ENCODE measurements at places on chromosomes 1 and 21.

- DNase-seq = no peak
Measured at GRCh38 chr1:230173187-230173975, 106.3 kb downstream of the GALNT2 start.

DNA sequence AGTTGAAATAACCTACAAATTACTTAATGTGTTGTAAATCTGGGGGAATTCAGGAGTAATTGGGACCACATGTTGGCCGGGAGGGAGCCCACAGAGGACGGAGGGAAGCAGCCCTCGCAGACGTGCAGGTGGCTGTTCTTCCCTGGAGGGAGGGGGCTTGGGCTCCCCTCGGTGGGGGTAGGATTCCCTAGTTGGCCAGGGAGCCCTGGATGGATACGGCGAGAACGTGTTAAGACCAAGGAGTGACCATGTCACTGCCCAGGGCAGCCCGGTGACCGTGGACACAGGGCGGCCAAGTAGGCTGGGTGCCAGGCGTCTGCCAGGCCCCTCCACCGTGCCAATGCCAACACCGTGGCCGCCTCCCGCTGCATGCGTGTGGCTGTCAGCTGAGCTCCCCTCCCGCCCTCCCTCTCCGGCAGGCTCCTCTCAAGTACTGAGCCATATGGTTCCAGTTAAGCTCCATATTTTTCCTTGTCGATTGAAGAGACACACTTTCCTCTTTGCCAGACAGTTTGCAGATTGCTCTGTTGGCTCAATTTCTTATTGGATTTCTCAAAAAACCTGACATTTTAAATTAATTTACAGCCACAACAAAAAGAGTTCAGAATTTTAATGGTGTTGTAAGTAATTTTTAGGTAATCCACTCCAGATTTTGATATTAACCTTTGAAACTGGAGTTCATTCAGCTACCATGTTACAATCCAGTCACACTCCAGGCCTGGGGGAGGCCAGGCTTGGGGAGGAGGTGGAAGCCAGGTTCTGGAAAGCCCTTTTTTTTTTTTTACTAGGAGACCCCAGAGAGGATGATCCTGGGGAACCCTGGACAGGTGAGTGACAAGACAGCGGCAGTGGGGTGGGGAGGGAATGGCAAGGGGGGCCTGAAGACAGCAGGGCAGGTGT, 71.2 kb downstream of the CASZ1 start:
- no peak for DNase-seq

GRCh38 chr1:18316764-18317163, 164.0 kb upstream of the KLHDC7A start:
- no peak for DNase-seq

- DNase-seq = no peak
Measured at GRCh38 chr21:18524097-18524880, 120.7 kb upstream of the TMPRSS15 start.

- no peak for DNase-seq
Measured at GRCh38 chr1:10613861-10614260, 139.1 kb downstream of the PEX14 start.
